ENCODE measurements at places on chromosomes 13 and 19.
A peak's percentile ranks its signal among the peaks of the same experiment; 100 is the strongest.

- DNase-seq: no peak
These were observed 197.6 kb downstream of the DNAJC15 start for GRCh38 chr13:43220873-43221595.

- peak; percentile 8 for DNase-seq
These were observed 64.7 kb upstream of the STARD13 start for GRCh38 chr13:33349986-33350826.

DNA sequence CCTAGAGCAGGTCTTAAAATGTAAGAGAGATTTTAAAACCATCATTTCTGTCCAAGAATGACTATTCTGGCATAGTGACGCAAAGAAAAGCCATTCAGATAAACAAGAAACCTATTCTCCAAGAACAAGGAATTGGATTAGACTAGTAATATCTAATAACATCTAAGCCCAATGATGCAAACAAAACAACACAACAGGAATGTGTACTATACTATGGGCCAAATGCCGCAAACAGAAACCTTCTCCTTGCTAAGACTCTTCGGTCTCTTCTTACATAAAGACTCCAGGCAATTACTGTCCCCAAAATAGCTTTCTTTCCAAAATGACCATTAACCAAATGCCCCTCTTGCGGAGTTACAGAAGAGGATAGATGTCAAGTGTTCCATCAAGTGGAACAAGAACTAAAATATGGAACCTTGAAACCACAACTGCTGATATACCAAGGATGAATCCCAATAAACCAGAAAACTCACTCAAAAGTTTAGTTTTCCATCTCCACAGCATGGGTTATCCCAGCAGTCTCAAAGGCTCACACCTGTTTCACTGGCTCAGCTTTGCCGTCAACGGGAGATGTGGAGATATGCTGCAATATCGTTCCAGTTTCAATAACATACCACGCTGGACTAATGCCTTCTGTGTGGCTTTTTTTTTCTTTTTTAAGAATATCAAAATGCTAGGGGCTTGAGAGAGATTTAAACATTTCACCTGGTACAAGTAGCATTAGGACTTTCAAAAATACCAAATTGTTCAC is 76.2 kb downstream of the FOXO1 start:
- no peak for DNase-seq

DNA sequence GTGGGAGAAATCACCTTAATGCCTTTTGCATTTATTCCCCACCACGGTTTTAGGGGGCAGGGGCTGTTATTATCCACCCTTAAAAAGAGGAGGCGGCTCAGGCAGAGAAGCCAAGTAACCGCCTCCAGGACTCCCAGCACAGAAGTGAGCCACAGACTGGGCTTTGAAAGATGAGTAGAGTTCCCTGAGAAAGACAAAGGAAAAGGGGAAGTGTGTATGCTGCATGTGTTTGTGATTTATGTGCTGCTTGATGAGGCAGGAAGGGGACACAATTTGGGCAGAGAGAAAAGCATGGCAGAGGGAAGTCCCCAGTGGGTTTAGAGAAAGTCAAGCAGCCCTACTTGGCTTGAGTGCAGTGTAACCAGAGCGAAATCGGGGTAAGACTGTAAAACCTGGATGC is 85.0 kb downstream of the DOCK9 start:
- no peak for DNase-seq

- no peak for DNase-seq
These were observed 14.9 kb downstream of the PLA2G4C start for GRCh38 chr19:48095612-48096175.

- no peak for DNase-seq
These were observed 4.7 kb downstream of the CCDC8 start for GRCh38 chr19:46408664-46409039.

- DNase-seq: no peak
These were observed 278.7 kb downstream of the KLF5 start for GRCh38 chr13:73337532-73337931.

- no peak for DNase-seq
These were observed 258.2 kb upstream of the IRS2 start for GRCh38 chr13:110044551-110045111.

GRCh38 chr19:2779121-2779740 is 3.8 kb downstream of the SGTA start:
- DNase-seq: no peak

- DNase-seq: no peak
These were observed 20.9 kb downstream of the FCHO1 start for GRCh38 chr19:17772172-17772571.

DNA sequence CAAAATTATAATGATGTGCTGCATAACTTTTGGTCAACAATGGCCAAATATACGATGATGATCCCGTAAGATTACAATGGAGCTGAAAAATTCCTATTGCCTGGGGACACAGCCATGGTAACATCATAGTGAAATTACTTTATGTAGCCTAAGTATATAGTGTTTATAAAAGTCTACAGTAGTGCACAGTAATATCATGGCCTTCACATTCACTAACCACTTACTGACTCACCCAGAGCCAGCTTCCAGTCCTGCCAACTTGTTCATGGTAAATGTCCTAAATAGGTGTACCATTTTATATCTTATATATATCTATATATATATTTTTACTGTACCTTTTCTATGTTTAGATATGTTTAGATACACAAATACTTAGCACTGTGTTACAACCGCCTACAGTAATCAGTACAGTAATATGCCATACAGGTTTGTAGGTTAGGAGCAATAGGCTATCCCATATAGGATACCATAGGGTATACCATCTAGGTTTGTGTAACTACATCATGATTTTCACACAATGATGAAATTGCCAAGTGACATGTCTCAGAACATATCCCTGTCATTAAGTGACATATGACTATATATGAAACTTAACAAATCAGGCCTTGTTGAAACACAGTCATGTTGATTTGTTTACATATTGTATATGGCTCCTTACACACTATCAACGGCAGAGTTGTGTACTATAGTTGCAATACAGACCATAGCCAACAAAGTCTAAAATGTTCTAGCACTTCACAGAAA is 23.7 kb downstream of the DIS3 start:
- no peak for DNase-seq

GRCh38 chr19:5058521-5059212 is 89.8 kb downstream of the KDM4B start:
- no peak for DNase-seq

DNA sequence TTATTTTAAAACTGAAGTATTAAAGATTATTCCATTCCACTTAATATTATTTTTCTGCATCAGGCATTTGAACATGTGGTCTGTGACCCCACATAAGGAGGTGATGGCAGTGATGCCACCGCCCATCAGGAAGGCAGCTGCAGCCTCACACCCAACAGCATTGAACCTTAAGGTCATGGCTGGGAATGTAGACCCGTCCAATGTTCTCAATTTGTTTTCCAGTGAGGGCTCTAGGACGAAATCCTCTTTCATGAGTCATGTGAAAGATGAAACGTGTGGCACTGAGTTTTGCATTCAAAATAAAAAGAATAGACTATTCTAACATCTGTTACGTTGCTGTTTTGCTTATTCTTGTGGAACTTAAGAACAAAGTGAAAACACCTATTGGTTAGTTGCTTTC is 74.5 kb upstream of the ANKRD10 start:
- DNase-seq: no peak

GRCh38 chr13:78460176-78460575 is 143.2 kb downstream of the POU4F1 start:
- no peak for DNase-seq

- DNase-seq: no peak
These were observed 371.3 kb downstream of the COG6 start for GRCh38 chr13:40026741-40027140.

DNA sequence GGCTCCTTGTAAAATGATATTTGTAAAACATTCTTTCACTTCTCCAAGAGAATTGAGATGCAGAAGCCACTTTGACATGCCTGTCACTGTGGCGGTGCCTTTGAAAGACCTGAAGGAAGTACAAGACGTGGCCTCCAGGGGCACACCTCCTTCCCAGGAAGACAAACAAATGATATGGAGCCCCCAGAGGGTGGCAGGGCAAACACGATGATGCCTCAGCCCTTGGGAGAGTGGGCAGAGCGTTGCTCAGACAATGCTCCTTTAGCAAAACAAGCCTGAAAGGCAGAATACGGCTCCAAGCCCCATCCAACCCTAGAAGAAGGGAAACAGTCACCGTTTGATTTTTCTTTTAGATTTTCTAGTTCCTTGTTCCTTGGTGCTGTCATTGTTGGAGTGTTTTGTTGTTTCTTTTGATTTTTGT is 9.2 kb upstream of the ATP12A start:
- DNase-seq: peak; percentile 45

GRCh38 chr13:93036380-93036779 is 190.2 kb upstream of the GPC6 start:
- no peak for DNase-seq

GRCh38 chr19:19661675-19662251 is 1.7 kb downstream of the ATP13A1 start:
- no peak for DNase-seq

DNA sequence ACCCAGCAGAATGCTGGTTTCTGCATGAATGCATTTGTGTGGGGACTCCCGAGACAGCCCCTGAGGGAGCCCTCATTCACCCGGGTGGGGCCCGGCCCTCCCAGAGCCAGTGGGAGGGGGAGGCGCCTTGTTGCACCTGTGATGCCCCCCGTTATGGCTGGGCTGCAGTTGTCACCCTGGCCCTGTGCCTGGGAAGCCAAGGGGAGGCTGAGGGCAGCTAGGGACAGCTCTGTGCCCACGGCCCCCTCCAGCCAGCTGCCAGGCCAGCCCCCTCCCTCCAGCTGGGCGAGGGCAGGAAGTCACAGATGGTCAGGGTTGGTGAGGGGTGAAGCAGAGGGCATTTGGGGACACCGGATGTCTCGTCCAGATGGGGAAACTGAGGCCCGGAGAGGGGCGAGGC is 26.1 kb downstream of the NFIC start:
- no peak for DNase-seq

DNA sequence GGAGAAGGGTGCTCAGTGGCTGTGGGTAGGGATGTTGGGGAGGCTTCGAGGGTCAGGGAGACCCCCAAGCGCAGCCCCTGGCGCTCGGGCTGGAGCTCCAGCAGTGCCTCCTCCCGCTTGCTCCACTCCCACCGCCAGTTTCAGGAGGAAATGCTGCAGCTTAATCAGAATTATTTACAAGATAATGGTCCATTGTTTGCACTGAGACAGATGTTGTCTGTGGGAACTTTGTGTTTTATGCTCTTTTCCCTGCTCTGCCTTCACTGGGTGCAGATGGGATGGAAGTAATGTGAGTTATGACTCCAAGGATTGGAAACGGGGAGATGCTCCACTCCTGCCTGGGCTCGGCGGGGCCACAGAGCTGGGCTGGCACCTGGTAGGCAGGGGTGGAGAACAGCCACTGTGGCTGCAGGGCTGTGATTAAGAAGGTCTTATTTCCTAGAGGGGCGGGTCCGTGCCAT is 192.4 kb downstream of the ZNF536 start:
- no peak for DNase-seq

DNA sequence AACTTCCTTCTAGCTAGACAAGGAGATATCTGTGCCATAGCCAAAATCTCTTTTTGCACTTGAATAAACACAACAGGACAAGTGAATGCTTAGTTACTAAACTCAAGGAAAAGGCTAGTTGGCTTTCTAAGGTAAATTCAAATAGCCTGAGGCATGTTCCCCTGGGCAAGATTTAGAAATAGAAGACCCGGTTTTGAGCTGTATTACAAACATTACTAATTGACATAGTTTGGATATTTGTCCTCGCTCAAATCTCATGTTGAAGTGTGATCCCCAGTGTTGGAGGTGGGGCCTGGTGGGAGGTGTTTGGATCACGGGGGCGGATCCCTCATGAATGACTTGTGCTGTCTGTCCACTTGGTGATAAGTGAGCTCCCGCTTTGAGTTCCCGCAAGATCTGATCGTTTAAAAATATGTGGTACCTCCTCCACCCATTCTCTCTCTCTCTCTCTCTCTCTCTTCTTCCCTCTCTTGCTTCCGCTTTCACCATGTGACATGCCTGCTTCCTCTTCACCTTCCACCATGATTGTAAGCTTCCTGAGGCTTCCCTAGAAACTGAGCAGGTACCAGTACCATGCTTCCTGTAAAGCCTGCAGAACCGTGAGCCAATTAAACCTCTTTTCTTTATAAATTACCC is 3.9 kb upstream of the KBTBD6 start:
- no peak for DNase-seq

- DNase-seq: peak; percentile 84
These were observed 21.5 kb downstream of the COLGALT1 start for GRCh38 chr19:17576758-17577456.

GRCh38 chr13:102862624-102863210 is 16.9 kb downstream of the ERCC5 start:
- no peak for DNase-seq

- DNase-seq: peak; percentile 43
These were observed 22.5 kb downstream of the C13orf46 start for GRCh38 chr13:113951246-113951999.

- DNase-seq: no peak
These were observed 192.5 kb downstream of the NDFIP2 start for GRCh38 chr13:79673310-79673992.

DNA sequence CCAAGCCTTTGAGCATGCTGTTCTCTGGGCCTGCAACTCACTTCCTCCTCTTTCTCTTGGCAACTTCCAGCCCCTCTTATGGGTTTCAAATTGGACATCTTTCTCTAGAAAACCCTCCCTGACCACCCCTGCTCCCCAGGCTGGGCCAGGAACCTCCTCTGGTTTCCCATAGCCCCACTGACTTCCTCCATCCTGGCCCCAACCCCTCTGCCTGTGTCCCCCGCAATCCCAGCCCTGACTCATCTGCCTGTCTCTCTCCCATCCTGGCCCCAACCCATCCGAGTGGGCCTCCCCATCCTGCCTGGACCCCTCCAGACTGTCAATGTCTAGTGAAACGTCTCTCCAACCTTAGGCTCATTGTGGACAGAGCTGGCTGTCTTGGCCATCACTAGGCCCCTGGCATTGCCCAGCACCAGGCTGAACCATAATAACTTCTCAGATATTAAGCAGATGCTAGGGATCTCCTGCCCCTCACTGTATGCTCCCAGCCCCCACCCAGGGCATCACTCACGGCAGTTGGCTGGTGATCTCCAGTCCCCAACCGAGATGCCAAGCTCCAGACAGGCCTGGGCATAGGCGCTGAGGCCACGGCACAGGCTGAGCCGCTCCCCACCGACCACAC is 16.8 kb downstream of the FCGBP start:
- DNase-seq: no peak

DNA sequence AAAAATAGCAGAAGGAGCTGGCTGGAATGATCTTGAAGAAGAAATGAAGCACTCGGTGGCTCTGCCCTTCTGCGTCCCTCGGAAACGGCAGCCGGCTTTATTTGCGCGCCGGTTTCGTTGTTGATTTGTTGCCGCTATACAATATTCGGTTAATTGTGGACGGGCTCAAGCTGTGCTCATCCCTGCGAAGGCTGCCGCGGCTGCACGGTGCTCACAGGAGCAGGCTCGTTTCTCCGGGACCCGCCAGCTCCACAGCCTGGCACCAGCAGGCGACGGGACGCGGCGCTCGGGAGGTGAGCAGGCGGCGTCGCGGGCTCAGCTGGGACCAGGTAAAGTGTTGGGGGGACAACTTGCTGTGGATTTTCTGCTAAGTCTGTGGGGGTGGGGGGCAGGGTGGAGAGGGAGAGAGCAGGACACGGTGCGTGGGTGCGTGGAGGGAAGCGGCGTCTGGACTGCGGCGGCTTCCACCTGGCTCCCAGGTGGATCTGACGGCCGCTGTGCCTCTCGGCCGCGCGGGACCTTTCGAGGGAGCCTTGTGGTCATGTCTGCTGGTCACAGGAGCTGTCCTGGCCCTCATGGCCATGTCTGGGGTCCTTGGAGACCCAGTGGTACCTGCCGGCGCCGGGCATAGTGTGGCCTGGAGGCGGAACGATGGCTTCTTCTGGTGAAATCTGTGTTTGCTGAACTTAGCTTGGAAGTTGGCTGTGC is 90.9 kb downstream of the TEX29 start:
- DNase-seq: no peak

GRCh38 chr13:43333176-43333575 is 309.8 kb downstream of the DNAJC15 start:
- DNase-seq: no peak

GRCh38 chr19:52138278-52138982 is 1.3 kb downstream of the ZNF616 start:
- DNase-seq: no peak
